ENCODE measurements at places on chromosomes 7 and 10.

- peak; percentile 74 for DNase-seq
These were observed 103.0 kb upstream of the KLF6 start for GRCh38 chr10:3887885-3888476.

DNA sequence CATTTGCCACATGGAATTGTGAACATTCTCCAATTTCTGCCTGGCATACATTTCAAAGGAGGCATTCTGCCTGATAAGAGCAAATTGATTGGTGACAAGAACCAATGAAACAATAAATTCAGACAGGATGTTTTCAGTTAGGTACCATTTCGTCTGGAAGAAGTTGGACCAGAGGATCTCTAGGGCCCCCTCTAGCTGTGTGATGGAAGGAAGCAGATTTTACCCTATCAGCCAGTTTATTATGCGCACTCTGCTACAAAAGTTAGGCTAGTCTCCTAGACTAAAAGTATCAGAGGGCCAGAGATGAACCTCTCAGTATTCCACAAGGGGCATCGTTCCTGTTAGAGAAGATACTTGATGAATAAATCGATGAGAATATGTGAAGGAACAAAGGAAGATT, 118.0 kb downstream of the BUB3 start:
- no peak for DNase-seq

- no peak for DNase-seq
These were observed 24.1 kb upstream of the ZNRF2 start for GRCh38 chr7:30260246-30260768.

- no peak for DNase-seq
These were observed 36.2 kb downstream of the CHST3 start for GRCh38 chr10:72000073-72001032.

DNA sequence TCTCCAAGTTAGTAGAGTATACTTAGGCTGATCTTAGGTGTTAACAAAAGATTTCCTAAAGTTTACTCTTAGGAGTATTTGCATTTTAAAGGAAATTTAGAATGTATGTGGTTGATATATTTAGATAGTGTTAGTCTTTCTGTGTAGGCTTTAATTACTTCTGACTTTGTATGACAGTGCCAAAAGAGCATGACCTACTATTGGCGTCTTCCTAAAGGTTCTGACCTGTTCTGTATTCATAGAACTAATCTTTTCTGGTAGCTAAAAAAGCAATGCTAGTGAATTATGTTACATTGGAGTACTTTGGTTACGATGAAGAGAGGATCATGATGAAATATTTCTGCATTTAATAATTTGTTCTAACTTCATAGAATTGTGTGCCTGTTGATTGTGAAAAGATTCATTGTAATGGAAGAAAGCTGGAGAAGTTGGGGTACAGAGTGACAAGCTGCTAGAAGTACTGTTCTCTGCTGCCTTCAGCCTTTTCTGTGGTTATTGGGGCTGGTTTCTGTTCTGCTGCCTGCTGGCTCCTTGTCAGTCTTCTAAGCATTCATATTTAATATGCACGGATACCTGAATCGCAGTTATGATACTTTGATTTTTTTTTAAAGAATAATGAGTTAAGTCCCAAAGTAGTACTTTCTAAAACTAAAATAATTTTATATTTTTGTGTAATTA, 13.2 kb downstream of the WAC start:
- DNase-seq: no peak

GRCh38 chr7:20327055-20327454, 3.6 kb upstream of the ITGB8 start:
- no peak for DNase-seq
